NCI-H446 treated with DMSO at 0.1 percent for 48 hours (cell line): ENCODE measurements at places on chromosomes 4 and X.

DNA sequence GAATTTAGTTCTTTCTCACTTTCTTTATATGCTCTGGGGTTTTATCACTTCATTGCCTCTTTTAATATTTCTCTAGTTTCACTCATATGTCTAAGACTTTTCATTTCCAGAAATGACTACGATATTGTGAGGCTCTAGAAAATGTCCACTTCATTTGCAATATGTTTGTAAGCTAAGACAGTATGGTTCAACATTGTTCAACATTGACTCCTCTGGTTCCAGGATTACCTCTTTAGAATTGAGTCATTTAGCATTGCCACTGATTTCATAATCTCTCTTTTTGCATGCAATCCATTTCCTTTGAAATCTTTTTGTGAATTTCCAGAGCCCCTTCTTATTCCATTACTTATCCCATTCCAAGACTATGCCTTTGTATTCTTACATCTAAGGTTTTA is 32.3 kb downstream of the BBS12 start:
- DNase-seq, result no peak

DNA sequence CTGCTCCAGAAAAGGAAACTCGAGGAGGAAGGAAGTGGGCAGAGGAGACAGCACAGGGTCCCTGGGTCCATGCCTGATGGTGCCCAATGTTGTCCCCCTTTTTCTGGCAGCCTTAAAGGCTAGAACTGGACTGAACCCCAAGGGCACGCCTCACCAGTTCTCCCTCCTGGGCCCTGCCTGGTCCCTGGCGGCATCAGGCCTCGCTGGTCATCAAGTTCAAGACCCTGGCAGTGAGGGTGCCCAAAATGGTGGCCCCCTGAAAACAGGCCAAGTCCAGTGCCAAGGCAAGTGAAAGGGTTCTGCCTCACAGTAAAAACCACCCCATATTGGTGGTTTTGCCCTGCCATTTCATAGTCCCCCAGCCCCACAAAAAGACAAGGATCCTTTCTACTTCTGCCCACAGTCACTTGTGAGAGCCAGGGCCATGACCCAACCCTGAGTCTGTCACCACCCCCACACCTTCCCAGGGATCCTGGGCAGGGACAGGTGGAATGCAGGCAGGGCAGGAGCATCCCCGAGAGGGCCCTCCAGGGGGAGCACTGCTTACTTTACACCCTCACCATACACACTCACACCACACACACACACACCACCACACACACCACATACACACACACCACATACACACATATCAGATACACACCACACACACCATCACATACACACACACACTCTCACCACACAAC is 107.6 kb downstream of the DCTD start:
- DNase-seq, result no peak

DNA sequence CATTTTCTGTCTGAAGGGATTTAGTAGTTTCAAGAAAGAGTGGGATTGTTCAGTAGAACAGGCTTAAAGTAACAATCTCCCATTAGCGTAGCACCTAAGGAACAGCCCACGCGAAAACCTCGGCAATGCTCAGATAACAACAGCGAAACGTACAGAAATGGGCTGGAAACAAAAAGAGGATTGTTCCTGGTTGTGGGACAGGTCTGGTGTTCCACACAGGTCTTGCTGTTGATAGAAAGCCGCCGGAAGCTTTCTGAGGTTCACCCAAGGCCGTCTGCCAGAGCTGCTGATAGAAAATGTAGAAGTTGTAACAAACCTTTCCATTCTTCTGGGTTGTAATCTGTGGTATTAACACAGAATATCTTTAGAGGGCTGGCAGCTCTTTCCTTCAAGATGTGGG is 69.4 kb upstream of the CLCN4 start:
- DNase-seq, result no peak

DNA sequence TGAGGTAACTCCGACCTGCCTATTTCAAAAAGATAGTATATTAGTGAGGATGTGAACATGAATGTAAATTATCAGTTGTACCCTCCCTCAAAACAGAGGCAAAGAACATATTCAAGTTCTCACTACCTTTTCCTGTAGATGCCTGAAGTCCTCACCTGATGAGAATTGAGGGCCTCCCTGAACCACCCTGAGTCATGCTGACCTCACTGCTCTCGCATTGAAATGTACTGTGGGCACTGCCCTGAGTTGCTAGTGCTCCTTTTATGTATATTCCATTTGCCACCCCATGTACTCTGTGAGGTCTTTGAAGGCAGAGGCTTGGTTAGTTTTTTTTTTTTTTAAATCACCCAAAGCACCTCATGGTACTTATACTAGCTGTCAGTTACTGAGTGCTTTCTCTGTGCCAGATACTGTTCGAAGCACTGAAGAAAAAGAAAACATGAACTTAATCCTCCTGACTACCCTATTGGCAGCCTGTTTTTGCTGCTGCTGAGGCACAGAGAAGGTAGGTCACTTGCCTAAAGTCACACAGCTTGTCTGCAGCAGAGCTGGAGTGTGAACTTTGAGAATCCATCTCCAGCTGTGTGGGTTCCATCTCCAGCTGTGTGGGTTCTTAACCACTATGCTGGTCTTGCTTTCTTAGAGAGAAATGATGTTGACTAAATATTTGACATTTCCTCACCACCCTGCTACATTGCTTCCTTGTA is 253.1 kb upstream of the GPC4 start:
- no peak for DNase-seq

DNA sequence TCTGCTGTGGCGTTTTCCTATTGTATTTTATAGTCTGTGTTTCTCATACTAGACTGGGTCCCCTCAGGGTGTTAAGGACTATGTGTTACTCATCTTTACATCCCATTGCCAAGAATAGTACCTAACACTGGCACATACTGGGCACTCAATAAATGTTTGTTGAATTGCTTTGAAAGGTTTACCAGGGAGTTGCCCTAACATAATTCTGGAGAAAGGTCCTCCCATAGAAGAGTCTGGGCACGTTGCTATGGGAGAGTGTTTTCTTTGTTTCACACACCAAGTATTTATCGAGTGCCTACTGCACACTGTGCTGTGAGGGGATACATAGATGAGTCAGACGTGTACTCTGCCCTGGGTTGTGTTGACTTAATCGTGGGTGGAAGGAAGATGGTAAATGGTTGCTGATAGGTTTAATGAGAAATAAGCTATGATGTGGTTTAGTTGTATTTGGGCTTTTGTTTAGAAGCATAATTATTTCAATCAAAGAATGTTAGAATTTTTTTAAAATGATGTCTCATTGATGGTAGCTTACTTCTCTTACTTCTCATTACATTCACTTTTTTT is 42.9 kb downstream of the AFF1 start:
- peak; percentile 8 for DNase-seq

DNA sequence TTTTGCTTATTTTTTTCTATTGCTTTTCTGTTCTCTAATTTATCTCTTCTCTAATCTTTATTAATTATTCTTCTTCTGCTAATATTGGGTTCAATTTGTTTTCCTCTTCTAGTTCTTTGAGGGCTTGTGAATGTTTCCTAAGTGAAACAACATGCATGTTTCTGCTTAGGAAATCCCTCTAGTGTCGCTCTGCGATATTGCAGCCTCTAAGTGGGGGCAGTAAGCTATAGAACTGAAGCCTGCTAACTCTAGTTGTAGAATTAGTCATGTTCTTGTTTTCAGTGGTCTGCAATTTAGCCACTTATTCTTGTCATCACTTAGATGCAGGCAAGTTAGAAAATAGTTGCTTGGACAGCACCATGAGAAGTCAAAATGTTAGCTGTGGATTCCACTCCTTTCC is 222.6 kb downstream of the SPIN4 start:
- DNase-seq, result no peak

DNA sequence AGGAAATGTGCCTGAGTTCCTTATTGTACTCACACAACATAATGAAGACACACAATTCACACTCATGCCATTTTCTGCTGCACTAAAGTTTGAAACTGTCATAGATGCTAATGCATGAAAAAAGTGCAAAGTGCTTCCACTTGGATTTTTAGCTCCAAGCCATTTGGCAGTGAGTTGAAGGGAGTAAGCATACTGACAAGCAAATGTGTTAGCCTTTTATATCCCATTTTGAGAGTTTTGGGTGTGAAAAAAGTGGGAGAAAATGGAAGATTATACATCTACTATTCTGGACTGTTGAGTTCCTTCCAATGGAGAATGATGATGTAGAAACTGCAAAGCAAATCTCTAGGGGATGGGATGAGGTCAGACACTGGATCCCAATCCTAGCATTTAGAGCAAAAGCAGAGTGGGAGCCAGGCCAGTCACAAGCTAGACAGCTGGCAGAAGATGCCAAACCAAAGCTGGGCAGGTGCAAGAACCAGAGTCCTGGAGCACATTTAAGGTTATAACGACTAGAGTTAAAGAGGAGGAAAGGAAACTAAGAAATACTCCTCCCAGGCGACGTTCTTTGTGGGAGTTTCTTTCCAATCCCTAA is 216.8 kb downstream of the FBXO8 start:
- no peak for DNase-seq
